Testis (tissue), 5 donors: ENCODE measurements at places on chromosomes 13 and 19. TPM values are rescaled to one million over a fixed set of nuclear protein-coding genes. Genes with fewer than 3 reads are reported as not detected.

COL5A3 gene
- total RNA-seq, result 7.0 TPM

LRFN3 gene
- 27.6 TPM for total RNA-seq

CEACAM7 gene
- 0.19 TPM for total RNA-seq

GRCh38 chr13:85590231-85590931 is 208.8 kb downstream of the SLITRK6 start:
- no peak overlapping the region for H3K4me3 ChIP-seq
- H3K27ac ChIP-seq, result no peak overlapping the region
- H3K27me3 ChIP-seq, result no peaks in the 10 kb centered on the region
- DNase-seq, result no peak
- no peaks in the 10 kb centered on the region for H3K36me3 ChIP-seq

CEACAM4 gene
- 1.7 TPM for total RNA-seq

- H3K27ac ChIP-seq, result no peak overlapping the region
- no peak overlapping the region for H3K4me3 ChIP-seq
- DNase-seq, result no peak
- H3K27me3 ChIP-seq, result no peaks in the 10 kb centered on the region
- H3K36me3 ChIP-seq, result no peaks in the 10 kb centered on the region
Measured at GRCh38 chr19:12655546-12655945, 11.0 kb downstream of the MAN2B1 start.

GRCh38 chr13:101152184-101152583 is 264.1 kb downstream of the NALCN start:
- H3K4me1 ChIP-seq, result no peaks in the 10 kb centered on the region
- no peak for DNase-seq
- H3K4me3 ChIP-seq, result no peak overlapping the region
- H3K27me3 ChIP-seq, result no peaks in the 10 kb centered on the region

GRCh38 chr13:85685436-85685835 is 113.8 kb downstream of the SLITRK6 start:
- H3K4me3 ChIP-seq, result no peak overlapping the region
- H3K27me3 ChIP-seq, result no peaks in the 10 kb centered on the region
- H3K4me1 ChIP-seq, result no peaks in the 10 kb centered on the region
- no peak overlapping the region for H3K27ac ChIP-seq
- no peaks in the 10 kb centered on the region for H3K36me3 ChIP-seq

SHKBP1 gene
- total RNA-seq, result 35.6 TPM

DNA sequence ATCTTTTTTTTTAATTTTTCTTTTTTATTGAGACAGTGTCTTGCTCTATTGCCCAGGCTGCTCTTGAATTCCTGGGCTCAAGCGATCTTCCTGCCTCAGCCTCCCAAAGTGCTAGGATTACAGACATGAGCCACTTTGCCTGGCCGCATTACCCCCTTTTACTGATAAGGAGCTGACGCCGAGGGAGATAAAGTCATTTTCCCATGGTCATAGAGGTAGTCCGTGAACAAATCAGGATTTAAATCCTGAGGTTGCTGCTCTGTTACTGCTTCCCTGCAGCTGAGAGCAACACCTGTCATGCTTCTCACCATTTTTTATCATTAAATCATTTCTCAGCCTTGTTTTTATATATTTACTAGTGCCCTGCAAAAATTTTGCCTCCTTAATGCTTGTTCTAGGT is 7.4 kb downstream of the CYSLTR2 start:
- no peaks in the 10 kb centered on the region for H3K36me3 ChIP-seq
- no peaks in the 10 kb centered on the region for H3K4me1 ChIP-seq
- no peaks in the 10 kb centered on the region for H3K27me3 ChIP-seq
- H3K27ac ChIP-seq, result no peak overlapping the region

DNA sequence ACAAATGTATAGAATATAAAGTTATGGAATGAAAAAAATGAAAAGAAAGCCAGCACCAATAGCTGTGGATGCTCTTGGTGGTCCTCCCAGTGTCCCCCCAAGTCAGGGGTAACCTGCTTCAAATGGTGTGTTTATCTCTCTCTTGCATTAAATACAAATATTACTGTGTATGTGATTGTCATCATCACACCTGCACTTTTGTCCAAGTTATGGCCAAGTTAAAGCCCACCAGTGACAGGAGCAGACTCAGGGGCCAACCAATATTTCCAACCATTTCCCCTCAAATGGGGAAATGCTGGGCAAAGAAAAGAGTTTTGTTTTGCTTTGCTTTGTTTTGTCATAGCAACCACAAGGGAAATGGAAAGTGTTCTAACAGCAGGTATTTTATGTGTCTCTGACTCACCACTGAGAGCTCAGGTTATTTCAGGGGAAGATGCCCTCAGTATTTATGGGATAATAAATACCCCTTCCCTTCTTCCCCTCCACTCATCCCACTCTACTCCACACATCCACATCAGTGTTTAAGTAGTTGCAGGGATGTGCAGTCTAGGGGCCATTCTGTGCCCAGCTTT is 133.6 kb downstream of the COL4A1 start:
- H3K4me1 ChIP-seq, result peaks cover 3% of the 10 kb centered on the region
- H3K4me3 ChIP-seq, result no peak overlapping the region
- H3K36me3 ChIP-seq, result no peaks in the 10 kb centered on the region
- no peak for DNase-seq
- H3K27ac ChIP-seq, result no peak overlapping the region
- no peaks in the 10 kb centered on the region for H3K27me3 ChIP-seq

DNA sequence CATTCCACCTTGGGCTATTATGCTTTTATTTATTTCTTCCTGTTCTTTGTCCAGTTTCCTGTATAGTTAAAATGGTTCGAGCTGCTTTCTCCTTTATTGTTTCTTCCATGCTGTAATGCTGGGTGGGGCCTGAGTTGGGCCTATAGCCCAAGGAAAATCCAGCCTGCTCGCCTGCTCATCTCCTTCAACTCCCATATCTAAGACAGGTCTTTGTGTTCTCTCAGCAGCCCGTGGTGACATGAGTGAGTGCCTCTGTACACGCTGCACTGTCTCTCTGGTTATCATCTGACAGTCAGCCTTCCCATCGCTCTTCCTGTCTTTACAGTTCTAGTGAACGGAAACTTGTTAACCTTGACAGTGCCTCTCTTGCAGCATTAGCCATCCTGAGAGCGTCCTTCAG is 221.9 kb upstream of the SLC10A2 start:
- DNase-seq, result no peak
- no peak overlapping the region for H3K27ac ChIP-seq
- no peaks in the 10 kb centered on the region for H3K27me3 ChIP-seq

DNA sequence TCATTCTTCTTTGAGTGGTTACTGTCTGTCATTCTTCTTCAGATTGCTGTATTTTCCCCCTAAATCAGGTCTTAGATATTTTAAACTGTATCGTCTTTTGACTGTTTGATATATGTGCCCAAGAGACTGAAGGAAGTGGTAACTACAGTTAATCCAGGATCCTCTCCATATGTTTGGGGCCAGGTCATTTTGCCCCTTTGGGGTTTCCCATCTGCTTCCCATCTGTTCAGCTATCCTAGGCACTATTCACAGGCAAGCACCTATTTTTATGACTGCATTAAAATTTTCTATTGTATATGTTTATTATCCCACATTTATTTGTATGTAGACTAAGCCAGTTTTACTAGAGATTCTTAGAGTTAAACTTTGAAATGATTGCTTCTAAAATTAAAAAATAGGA is 244.2 kb downstream of the PCCA start:
- no peaks in the 10 kb centered on the region for H3K4me1 ChIP-seq
- no peak overlapping the region for H3K27ac ChIP-seq
- no peak for DNase-seq
- H3K27me3 ChIP-seq, result no peaks in the 10 kb centered on the region
- H3K36me3 ChIP-seq, result no peaks in the 10 kb centered on the region
- no peak overlapping the region for H3K4me3 ChIP-seq

- no peaks in the 10 kb centered on the region for H3K36me3 ChIP-seq
- H3K4me3 ChIP-seq, result no peak overlapping the region
- peaks cover 11% of the 10 kb centered on the region for H3K4me1 ChIP-seq
- no peak for DNase-seq
- no peaks in the 10 kb centered on the region for H3K27me3 ChIP-seq
Measured at GRCh38 chr13:43061496-43062280, 38.3 kb downstream of the DNAJC15 start.

SWSAP1 gene
- 6.5 TPM for total RNA-seq

BSPH1 gene
- total RNA-seq, result not detected

GRCh38 chr13:31772231-31772630 is 32.9 kb downstream of the RXFP2 start:
- no peak overlapping the region for H3K27ac ChIP-seq
- no peak for DNase-seq
- H3K27me3 ChIP-seq, result no peaks in the 10 kb centered on the region
- H3K36me3 ChIP-seq, result no peaks in the 10 kb centered on the region
- no peak overlapping the region for H3K4me3 ChIP-seq

PTGIR gene
- total RNA-seq, result 0.87 TPM

- peak overlapping the region; percentile 89 for H3K27ac ChIP-seq
- DNase-seq, result no peak
- H3K36me3 ChIP-seq, result no peaks in the 10 kb centered on the region
- no peaks in the 10 kb centered on the region for H3K27me3 ChIP-seq
- peaks cover 18% of the 10 kb centered on the region for H3K4me1 ChIP-seq
- peak overlapping the region; percentile 64 for H3K4me3 ChIP-seq
Measured at GRCh38 chr19:13795595-13796300, 505 bp downstream of the ZSWIM4 start.

GGN gene
- 80.2 TPM for total RNA-seq

DNA sequence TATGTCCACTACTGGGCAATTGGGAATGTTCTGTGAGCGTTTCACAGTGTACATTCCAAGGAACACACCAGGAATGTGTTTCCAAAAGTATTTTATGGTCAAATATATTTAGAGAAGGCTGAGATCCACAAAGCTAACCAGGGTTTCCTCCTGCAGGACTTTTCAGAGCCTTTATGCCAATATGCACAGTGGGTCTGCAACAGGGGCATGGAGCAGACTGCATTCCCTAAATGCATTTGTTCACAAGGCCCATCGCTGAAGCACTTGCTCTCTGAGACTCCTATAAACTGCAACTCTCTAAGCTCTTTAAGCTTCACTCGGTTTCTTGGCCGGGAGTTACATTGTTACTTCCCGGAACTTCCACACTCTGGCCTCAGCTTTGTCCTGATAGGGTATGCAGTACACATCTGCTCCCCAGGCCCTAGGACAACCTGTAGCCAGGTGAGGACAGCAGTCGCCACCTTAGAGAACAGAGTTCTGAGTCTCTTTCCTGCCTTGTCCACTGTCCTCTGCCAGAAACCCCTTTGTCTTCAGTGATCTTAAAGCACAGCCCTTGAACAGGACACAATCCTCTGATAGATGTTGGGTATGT is 33.5 kb downstream of the FBN3 start:
- no peaks in the 10 kb centered on the region for H3K27me3 ChIP-seq
- H3K27ac ChIP-seq, result no peak overlapping the region
- no peaks in the 10 kb centered on the region for H3K4me1 ChIP-seq
- peak; percentile 20 for DNase-seq
- no peak overlapping the region for H3K4me3 ChIP-seq
- no peaks in the 10 kb centered on the region for H3K36me3 ChIP-seq

DNA sequence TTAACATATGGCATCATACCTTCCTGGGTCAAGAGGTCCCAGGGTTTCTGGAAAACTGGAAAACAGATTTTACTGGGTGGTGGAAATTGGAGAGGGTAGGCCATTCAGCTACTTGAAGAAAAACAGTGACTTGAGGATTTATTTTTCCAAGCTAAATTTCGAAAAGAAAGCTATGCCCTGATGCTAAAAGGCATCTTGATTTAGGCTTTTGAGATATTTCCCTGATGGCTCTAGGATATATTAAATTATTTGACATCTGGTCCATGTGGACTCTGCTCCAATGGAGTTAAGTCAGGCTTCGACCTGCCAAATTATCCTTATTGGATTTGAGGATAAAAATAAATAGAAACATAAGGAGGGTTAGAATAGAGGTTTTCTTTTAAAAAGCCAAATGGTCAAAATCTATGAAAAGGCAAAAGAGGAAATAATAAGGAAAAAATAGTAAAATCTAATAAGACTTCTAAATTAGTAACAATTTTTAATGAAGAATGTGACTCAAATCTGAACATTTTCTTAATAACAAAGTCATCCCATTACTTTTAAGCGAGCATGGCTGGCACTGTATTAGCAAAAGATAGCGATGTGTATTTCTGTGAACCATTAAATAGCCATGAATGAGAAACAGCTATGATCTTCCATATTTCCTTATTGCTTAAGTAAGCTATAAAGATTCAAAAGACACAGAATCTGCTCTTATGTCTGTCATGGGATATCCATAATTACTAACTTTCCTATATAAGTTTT is 190.0 kb upstream of the MIR17HG start:
- no peaks in the 10 kb centered on the region for H3K36me3 ChIP-seq
- H3K4me3 ChIP-seq, result no peak overlapping the region
- no peaks in the 10 kb centered on the region for H3K4me1 ChIP-seq
- no peak for DNase-seq
- H3K27me3 ChIP-seq, result no peaks in the 10 kb centered on the region
- H3K27ac ChIP-seq, result no peak overlapping the region

DNA sequence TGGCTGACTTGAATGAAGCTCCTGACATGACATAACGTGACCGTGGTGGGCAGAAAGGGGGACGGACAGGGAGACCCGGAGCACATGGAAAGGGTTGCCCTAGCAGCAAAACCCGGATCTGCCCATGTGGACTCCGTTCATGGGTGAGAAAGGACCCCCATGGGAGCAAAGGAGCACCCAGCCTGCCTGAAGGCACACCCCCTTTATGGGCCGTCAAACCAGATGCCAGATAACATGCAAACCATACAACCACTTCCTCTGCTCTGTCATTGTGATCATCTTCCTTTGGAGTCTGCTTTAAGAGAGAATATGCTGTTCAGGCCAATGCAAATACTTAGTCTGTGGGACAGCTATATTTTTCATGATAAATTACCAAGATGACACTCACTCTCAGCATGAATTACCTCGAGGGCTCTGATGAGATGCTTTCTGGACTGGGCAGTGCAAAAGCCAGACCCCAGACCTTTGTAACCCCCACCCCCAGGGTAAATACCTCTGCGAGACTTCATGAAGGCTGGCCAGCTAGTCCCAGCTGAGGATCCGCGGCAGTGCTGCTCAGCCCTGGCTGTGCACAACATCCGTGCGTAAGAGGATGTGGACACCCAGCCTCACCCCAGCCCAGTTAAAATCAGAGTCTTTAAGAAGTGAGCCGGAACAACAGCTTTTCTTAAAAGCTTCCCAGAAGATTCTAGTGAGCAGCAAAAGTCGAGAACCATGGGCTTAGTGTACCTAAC is 126.6 kb downstream of the USP12 start:
- H3K4me3 ChIP-seq, result no peak overlapping the region
- H3K4me1 ChIP-seq, result no peaks in the 10 kb centered on the region
- H3K27ac ChIP-seq, result no peak overlapping the region
- H3K36me3 ChIP-seq, result no peaks in the 10 kb centered on the region

DNA sequence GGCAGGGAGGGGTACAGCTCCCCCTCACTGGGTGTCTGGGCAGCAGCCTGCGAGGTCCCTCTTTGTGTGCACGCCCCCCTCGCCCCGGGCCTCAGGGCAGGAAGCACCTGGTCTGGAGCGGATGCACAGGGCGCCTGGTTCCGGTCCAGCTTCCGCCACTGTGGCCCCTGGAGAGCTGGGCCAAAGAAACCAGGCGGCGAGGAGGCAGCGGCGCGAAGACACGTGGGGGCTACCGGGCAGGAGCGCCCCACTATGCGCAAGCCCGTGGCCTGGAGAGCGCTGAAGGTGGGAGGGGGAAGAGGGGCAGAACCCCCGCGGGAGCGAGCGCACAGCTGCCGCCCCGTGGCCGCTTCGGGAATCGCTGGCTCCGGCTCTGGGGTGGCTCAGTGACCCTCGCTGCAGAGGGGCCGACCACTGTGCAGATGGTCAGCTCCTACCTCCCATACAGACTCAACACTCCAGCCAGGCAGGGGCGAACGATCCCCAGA is 1.7 kb upstream of the LYL1 start:
- peaks cover 13% of the 10 kb centered on the region for H3K4me1 ChIP-seq
- H3K36me3 ChIP-seq, result no peaks in the 10 kb centered on the region
- H3K27me3 ChIP-seq, result no peaks in the 10 kb centered on the region
- H3K4me3 ChIP-seq, result no peak overlapping the region
- H3K27ac ChIP-seq, result no peak overlapping the region

PDX1 gene
- 0.24 TPM for total RNA-seq
